ENCODE measurements at places on chromosomes 2 and 18.

- no peak for DNase-seq
Measured at GRCh38 chr2:55159037-55159651, 72.9 kb downstream of the CLHC1 start.

- DNase-seq: no peak
Measured at GRCh38 chr2:206981086-206981674, 41.9 kb downstream of the CPO start.

GRCh38 chr18:23263551-23264235 is 128.4 kb downstream of the CABLES1 start:
- DNase-seq: no peak

GRCh38 chr2:179555691-179556283 is 291.2 kb upstream of the SESTD1 start:
- DNase-seq: no peak

DNA sequence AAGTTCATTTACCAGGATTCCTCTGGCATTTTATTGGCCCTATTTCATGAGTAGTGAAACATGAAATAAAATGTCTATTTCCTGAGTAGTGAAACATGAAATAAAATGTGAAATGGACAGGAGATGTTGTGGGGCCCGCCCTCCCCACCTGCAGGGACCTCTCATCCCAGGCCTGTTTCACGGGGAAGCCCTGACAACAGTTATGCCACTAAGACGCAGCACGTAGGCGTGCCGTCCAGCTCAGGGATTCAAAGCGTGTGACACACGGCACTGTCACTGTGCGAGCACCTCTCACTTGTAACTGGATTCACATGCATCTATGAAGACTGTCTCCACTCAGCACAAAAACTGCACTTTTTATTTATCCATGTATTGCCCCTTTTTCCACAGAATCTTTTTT is 83.4 kb upstream of the SNTG2 start:
- no peak for DNase-seq

DNA sequence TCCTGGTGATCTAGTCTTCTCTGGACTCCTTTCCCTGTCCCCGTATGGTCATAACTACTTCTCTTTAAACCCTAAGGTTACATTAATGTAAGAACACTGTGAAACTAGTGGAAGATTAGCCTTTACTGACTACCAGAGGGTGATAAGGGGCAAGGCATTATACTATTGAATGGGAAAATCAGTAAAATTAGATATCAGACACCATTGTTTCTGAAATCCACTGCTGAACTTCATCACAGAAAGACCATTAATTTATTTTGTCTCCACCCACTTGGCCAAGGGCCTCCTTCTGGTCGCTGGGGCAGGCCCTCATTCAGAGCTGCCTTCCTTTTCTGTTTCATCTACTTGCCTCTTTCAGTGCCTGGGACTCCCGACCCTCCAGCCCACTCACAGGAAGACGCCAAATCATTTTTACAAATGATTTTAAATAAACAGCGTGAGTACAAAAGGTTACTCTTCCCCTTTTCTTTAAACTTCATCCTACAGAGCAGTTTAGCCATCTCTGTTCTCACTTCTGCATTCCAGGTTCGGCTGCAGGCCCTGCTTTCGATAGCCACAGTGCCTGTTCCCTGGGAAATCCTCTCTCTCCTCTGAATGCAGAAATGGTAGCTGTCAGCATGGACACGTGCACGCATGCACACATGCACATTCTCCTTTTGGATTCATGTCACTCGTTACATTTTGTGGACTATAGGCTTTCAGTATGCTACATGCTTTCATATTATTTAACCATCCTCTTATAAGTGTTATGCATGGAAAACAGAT is 70.3 kb upstream of the DOCK10 start:
- DNase-seq: peak; percentile 12

- DNase-seq: no peak
Measured at GRCh38 chr2:103361712-103362111, 599.9 kb downstream of the TMEM182 start.

DNA sequence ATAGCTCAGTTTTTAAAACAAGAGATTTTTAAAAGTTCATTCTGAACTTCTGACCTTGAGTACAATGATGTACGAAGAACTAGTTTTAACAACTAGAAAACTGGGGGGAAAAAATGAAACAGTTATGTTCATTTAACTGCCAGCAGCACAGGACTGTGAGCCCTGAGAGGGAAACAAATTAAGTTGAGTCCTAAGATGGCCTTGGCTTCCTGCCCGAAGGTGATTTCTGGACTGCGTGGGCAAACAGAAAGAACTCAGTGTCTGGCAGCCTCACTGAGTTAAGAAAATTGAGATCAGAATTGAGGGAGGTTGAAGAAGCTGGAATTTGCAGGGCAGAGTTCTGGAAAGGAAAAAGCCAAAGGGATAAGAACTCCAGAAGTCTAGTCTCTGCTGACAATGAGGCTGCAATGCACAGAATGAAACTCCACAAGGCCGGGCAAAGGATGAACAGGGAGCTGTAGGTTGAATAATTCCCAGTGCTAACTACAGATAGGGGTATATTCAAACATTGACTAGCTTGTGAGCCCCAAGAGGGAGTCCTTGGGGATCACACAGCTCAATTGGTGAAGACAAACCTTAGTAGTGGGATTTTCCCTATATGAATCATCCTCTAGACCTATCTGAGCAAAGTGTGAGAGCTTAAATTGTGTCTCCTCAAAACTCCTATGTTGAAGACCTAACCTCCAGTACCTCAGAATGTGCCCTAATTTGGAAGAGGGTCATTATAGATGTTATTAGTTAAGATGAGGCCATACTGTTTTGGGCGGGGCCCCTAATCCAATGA is 13.1 kb upstream of the CRACDL start:
- no peak for DNase-seq

DNA sequence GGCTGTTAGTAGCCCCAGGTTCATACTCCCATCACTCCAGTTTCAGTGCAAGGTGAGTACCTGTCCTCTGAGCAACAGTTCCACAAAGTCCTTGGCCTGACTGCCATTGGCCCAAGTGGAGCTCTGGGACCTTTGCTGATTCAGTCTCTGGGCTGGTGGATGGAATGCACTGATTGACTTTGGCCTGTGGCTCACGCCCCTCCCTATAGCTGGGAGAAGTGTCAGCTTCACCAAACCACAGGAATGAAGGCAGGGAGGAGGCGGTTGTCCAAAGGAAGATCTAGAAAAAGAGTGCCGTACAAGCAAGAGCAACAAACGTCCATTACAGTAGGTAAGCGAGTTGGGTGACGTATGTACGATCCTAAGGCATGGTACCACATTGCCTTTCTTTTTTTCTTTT is 34.0 kb downstream of the QPCT start:
- no peak for DNase-seq

DNA sequence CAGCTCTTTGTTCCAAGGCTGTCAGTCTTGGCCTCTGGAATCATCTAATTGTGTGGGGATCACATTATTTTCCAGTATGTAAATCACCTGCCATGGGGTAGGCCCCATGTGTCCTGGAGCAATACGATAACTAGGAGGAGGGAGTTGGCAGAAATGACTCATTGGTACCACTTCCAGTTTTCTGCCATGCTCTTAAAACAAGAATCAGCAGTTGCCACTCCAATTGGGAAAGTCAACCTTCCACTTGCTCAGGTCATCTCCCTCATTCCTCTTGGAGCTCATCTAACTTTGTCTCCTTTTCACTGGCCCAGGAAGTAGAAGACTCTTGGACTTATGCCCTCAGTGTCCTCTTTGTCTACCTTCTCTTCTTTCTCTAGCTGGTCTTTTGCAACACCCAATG is 487.0 kb downstream of the SLC4A3 start:
- DNase-seq: no peak
